ENCODE measurements at places on chromosomes 2 and 18. TPM values are rescaled to one million over a fixed set of nuclear protein-coding genes. Genes with fewer than 3 reads are reported as not detected.

- no peak for ATAC-seq
These were observed 23.6 kb downstream of the KCNE4 start for GRCh38 chr2:223075301-223076270.

DNA sequence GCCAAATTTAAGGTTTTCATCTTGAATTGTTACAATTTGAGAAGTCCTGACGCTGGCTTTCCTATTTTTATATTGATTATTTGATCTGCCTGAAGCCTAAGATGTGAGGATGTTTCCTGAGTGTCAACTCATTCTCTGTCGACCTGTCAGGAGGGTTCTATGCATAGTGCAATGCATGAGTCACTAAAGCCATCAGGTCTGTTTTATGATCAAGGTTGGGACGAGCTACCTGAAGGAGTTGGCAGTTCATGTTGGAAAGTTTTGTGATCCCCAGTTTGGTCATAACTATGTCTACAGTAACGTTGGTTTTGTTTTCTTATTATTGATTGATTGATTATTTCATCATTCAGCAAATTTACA lies 71.2 kb downstream of the NABP1 start:
- no peak for ATAC-seq

DNA sequence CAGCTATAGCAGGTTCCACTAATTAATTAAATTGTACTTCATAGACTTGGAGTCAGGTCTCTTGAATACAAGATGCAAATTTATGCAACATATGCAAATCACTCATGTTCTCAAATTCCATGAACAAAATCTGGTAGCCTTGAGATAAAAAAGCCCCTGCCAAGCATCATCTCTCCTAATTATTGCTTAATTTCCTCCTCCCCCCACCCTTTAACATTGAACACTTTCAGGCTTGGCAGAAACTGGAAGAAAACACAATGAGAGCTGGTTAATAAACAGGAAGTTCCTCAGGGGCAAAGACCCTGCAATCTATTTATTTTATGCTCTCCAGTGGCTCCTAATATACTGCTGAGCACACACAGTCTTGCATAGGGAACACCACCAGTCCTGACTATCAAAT lies 35.6 kb upstream of the ACVR1 start:
- no peak for ATAC-seq

- no peak for ATAC-seq
These were observed 14.0 kb downstream of the POU3F3 start for GRCh38 chr2:104867813-104868504.

GRCh38 chr2:242058116-242058680 lies 188.7 kb downstream of the RTP5 start:
- no peak for ATAC-seq

Gene CCDC88A
- 13.2 TPM for total RNA-seq

Gene RMC1
- 17.4 TPM for total RNA-seq

Gene SERPINB4
- 418 TPM for total RNA-seq

Measured in esophagus mucosa (tissue), 1 donor.